ENCODE measurements at places on chromosomes 3 and 15. TPM values are rescaled to one million over a fixed set of nuclear protein-coding genes. Genes with fewer than 3 reads are reported as not detected.

- no peak for DNase-seq
Measured at GRCh38 chr15:79643393-79643792, 211.3 kb downstream of the MINAR1 start.

DNA sequence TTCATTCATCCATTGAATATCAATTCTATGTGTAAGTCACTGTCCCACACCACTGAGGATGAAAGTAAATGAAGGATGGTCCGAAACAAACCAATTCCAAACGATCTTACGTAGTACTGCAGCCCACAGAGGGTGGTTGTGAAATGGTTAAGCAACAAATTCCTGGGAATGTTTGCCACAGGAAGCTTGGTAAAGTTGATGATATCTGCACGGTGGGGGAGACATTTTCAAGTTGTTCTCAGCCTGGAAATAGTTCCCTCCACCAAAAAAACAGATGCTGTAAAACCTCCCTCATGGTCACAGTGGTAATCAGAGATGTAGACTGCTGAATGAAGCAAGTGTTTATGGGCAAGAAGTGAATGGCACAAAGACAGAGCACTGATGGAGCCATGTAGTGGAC, 35.9 kb upstream of the BNC1 start:
- DNase-seq, result no peak

Gene NECTIN3
- 47.3 TPM for total RNA-seq

DNA sequence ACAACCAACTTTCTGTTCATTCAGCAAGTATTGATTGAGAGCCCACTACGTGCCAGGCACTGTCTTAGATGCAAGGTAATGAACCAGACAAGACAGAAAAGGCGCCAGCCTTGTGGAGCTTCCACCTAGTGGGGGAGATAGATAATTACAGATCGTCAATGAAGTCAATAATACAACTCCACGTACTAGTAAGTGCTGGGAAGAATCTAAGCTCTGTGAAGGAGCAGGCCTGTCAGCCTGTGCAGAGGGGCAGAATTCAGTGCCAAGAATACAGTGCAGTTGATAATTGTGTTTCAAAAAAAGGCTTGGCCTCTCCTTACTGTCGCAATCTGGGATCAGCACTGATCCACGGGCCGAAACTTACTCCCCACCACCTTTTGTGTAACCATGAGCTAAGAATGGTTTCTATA, 186.3 kb downstream of the FEZF2 start:
- no peak for DNase-seq

- DNase-seq, result no peak
Measured at GRCh38 chr3:100865442-100865841, 127.8 kb downstream of the ABI3BP start.

- DNase-seq, result no peak
Measured at GRCh38 chr3:189630767-189631372, 319 bp upstream of the TP63 start.
